Activated CD8-positive, alpha-beta memory T cell treated with anti-CD3 and anti-CD28 coated beads for 48 hours (primary cell): ENCODE measurements at places on chromosomes 2 and 18.

- no peak for DNase-seq
Measured at GRCh38 chr2:181371195-181371594, 86.0 kb upstream of the ITGA4 start.

DNA sequence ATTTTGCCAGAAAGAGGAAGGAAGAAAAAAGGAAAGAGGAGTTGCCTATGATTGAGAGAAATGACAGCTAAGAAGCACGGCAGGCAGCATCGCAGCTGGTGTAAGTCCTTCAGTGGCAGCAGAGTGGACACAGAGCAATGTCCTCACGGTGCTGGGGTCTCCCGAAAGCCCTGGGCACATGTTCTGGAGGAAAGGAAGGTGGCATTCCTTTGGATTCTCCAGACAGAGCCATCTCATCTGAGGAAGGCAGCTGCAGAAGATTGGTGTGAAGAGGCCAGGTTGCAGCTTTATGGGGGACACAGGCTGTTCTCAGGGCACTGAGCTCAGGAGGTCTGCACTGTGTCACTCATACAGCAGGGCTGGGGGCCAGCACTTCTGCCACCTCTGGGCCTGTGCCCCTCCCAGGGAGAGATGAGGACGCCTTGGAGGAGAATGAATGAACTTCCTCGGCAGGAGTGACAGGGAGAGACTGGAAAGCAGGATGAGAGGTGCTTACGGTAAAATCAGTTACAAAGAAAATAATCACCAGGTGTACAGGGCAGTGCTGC lies 252.0 kb upstream of the MYT1L start:
- DNase-seq, result no peak

DNA sequence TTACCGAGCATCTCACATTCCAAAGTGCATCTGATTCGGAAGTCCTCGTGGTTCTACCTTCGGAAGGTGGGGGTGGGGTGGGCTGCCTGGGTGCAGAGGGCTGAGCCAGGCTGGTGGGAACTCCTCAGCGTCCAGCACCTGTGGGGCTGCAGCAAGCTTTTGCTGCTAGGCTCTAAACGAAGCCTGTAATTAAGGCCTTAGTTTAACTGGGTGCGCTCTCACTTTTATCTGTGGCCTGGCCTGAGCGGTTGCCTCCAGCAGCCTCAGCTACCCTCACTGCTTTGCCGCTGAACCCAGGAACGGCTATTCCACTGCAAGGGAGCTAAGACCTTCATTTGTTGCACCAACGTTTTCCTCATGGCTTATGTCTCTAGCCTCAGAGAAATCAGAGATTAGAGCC lies 48.4 kb downstream of the TMEM17 start:
- no peak for DNase-seq

DNA sequence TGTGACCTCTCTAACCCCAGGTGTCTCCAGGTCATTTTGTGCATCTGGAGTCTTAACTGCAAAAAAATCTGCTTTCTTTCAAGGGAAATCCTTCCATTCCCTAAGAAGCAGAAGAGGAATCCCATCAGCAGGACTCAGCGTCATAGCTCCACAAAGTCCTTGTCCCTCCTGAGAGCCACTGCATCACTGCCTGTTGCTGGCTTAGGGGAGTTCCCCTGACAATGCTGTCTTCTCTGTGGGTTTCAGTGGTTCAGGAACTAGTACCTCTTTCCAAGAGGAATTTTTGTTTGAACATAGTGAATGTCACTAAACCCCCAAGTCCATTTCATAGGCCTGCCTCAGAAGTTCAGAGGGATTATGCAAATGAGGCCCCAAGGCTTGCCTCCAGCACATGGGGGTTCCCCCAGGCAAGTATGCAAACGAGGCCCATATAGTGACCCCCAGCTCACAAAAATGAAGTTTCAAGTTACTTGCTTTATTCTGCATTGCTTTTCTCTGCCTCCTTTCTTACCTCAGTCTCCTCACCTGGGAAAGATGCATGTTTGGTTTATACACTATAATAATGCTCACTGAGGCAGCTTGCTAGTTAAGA lies 513.9 kb upstream of the MEX3C start:
- no peak for DNase-seq

DNA sequence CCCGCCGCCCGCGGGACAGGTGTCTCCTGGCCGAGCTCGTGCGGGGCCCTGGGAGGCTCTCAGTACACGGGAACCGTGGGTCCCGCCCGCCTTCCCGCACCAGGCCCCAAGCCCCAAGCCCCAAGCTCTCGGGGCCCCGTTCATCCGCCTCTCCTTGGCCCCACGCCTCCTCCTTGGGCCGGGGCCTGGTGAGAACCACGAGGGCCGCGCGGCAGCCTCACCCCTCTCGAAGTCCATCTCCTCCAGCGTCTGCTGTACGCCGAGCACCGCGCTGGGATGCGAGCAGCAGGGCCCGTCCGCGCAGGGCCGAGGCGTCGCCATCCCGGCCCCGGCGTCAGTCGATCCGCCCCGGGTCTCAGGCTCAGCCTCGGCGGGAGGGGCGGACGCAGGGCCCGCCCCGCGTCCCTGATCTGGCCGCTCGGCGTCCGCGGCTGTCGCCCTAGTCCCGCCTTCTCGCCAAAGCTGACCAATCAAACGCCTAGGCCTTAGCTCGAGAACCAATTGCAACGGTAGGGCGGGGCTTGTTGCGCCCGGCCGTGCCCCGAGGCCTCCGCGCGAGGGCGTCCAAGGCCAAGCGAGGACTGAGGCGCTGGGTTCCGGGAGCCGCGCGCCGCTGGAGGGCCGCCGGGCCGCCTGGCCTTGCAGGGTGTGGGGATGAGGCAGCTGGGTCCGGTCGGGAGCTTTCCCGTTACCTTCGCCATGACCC lies at the start of gene ANKRD39:
Gene ANKRD39 (minus strand): TSS at position 350 of the 706 bp plus-strand sequence. CDS start 29 bp downstream, at position 321.
- DNase-seq, result peak; percentile 97

GRCh38 chr2:64988420-64989125 lies 626 bp upstream of the SLC1A4 start:
- DNase-seq, result peak; percentile 17

DNA sequence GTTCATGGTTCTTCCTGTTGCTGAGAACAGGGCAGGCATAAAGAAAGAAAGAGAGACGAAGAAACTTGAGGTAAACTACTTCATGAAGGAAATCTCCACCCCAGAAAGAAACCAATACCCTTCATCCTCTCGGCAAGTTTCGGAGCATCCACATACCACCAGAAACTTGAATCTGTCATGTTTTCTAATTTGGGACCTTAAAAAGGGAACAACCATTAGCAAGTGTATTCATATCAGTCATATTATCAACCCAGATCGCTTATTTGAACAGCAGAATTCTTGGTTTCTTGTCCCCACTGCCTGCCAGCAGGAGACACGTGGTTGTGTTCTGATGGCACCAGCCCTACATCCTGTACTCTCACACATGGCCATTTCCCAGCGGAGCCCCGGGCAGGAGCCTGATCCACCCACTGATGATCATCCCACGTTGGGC lies 53.2 kb upstream of the FZD7 start:
- DNase-seq, result no peak
